Substantia nigra (tissue), 51 donors: ENCODE measurements at places on chromosomes 6 and 20.

DNA sequence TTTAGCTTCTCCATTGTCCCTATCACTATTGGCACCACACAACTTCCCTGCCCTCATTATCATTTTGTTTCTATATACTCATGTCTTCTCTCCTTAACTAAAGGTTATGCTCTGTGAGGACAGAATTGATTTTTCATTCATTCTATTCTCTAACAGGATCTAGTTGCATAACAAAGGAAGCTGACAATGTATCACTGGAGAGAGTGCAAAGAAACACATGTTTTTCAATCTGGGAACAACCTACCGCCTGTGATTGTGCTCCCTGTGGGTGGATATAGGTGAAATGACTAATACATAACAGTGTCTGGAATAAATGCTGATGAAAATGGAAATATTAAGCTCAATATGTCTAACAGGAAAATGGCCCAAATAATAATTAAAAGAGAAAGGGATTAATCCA lies 56.6 kb downstream of the COL12A1 start:
- DNase-seq = no peak

DNA sequence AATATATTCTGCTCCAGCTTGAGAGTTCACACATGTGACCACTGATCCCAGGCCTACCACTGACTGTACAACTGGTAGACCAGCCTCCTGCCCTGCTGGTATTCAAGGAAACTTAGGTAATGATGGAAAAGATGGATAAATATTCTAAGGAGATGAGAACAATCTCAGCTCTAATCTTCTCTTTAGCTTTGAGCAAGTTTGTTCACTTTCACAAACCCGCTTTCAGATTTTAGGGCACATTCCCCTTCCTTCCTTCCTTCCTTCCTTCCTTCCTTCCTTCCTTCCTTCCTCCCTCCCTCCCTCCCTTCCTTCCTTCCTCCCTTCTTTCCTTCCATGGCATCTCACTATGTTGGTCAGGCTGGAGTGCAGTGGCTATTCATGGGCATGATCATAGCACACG lies 88.2 kb upstream of the PHACTR1 start:
- no peak for DNase-seq

- DNase-seq = no peak
Measured at GRCh38 chr20:59664421-59664941, 60.1 kb downstream of the PHACTR3 start.

DNA sequence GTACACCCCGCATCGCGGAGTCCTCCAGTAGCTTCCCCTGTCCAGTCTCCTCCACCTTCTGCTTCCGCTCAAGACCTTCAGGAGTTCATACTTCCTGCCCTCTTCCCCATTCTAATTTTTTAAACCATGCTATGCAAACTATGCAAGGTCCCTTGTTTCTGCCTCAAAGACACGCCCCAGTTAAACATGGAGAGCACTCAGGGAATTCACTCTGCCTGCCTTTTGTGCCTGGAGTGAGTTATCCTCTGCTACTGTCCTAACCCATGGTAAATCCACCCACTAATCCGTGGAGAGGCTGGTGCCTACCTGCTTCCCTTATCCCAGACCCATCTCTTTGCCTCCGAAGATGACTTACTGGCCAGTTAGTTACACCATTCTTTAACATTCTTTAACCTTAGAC lies 473.7 kb upstream of the JARID2 start:
- DNase-seq = no peak

DNA sequence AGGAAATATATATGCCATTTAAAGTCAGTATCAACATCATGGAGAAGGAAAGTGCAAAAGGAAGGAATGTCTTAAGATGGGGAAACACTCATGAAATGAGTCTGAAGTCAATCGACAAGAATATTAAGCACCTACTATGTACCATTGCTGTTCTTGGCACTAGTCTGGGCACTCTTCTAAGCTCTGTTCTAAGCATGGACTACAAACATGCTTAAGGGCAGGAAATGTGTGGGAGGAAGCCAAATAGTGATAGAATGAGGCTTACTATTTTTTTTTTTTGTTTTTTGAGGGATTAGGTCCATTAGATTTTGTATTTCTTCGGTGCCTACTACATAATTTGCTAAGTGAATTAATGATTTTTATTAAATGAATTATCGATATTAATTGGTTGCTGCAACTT lies 83.8 kb upstream of the SUPT3H start:
- DNase-seq = no peak

DNA sequence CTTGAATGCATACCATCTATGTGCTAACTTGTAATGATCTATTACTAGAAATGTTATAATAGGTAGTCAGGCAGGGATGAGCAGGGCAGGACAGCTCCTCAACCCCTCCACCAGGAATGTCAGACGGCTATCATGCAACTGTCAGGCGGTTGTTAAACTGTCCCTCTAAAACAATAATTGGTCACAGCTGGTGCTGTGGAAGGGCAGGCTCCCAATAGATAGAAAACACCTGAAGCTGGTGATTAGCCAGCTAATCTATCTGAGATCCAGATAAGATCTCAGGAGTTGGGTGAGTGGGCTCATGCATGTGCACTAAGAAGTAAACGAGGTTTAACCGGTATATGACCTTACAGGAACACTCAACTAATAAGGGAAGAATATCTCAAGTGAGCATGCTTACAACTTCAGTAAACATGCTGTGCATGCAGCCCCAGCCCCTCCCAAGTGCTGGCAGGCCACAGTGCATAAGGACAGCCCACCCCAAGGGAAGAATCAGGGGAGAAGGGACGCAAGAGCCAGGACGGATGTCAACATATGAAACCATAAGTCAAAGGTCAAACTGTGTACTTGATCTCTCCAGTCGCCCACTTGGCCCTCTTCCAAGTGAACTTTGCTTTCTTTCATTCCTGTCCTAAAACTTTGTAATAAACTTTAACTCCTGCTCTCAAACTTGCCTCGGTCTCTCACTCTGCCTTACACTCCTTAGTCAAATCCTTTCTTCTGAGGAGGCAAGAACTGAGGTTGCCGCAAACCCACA lies 566.2 kb upstream of the NRSN1 start:
- no peak for DNase-seq

GRCh38 chr6:113356139-113356538 lies 501.0 kb upstream of the MARCKS start:
- no peak for DNase-seq

GRCh38 chr6:15491986-15492269 lies 170.9 kb downstream of the DTNBP1 start:
- no peak for DNase-seq

DNA sequence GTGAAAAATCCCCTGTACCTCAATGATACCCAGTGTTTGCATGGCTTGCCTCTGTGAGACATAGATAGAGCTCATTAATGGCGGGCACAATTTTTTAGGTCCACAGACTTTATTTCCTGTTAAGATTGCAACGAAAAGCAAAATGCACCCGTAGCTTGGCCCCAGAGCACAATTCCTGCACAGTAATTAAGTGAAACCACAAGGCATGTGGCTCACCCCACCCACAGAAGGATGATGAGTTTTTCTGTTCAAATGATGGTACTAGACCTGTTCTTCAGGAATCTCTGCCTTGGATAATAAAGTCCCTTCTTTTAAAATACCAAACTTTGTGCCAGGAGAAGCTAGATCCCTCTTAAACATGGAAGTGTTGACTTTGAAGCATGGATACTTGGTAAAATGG lies 738.1 kb downstream of the QKI start:
- DNase-seq = no peak

DNA sequence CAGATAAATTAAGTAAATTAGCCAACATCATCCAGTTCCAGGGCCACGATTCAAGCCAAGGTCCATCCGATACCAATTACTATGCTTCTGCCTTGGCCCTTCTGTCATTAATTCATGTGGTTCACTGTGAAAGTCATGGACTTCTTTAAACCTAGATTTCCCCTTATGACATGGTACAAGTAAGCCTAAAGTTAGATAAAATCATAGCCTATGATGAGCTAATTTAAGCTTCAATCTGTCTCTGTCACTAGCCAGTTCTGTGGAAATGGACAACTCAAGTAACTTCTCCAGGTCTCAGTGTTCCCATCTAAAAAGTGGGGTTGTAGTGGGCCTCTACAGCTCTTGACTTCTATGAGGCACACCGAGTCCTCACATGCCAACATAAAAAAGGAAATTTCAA lies 225.5 kb upstream of the MARCKS start:
- no peak for DNase-seq

DNA sequence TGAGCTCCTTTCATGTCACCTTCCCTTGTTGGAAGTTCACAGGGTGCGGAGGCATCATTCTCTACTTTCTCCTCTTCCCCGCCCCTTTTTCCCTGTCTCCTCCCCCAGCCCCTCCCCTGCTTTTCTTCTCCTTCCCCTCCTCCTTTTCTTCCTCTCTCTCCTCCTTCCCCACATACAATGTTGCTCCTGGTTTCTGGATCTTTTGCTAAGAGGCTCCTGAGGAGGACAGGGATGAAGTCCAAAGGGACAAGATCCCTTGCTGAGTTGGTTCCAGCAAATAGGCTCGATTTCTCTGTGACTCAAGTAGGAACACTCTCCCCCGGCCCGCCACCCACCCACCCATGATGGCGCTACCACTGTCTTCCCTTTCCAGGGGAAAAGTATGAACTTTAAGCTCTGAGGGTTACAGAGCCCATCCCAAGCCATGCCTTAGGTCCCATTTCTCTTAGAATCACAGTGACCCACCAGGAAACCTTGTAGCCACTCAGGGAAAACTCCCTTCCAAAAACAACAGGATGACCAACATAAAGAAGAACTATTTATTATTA lies 852 bp upstream of the TFEB start:
- DNase-seq = no peak

- DNase-seq = no peak
Measured at GRCh38 chr6:114304304-114304887, 38.4 kb downstream of the HS3ST5 start.

DNA sequence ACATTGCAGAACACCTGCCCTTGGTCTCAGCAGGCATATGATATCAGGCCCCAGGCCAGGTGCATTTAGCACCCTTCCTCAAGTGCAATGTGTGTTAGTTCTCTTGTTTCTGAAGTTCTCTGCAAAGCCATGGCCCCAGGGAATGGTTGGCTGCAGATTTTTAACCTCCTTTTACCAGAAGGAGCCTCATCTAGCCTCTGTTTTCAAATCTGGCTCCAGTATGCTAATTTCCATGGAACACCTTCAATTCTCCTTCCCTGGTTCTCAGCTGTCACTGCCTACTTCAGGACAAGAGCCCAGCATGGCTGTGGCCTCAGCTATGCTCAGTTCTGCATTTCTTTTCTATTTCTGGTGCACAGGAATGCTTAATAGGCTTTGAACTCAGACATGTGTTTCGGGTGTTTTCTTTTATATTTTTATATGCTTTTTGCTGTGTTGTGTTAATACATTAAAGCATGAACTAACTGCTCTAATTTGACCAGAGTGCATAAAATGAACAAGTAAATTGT lies 51.6 kb upstream of the OGFRL1 start:
- no peak for DNase-seq

- DNase-seq = no peak
Measured at GRCh38 chr6:165762125-165762524, 99.1 kb upstream of the PDE10A start.

DNA sequence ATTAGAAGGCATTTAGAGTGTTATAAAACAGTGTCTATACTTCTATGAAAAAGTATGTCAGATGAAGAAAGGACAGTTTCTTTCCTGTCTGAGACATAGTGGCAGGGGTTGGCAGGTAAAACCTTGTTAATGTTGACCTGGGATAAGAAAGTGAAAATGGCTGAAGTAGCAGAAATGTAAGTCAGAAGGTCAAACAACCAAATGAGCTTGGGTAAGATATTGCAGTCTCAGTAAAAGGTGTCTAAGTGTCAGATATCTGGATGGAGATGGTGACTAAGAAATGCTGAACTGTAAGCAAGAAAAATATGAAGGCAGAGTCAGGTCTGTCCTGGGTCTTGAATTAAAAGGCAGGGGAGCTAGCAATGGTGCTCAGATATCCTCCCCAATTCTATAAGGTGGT lies 400.3 kb downstream of the CD109 start:
- DNase-seq = no peak

GRCh38 chr6:111996144-111996865 lies 57.6 kb upstream of the CCN6 start:
- DNase-seq = no peak

- no peak for DNase-seq
Measured at GRCh38 chr20:23224806-23225205, 125.8 kb upstream of the NXT1 start.

GRCh38 chr6:74574794-74575193 lies 631.1 kb downstream of the COL12A1 start:
- DNase-seq = no peak

DNA sequence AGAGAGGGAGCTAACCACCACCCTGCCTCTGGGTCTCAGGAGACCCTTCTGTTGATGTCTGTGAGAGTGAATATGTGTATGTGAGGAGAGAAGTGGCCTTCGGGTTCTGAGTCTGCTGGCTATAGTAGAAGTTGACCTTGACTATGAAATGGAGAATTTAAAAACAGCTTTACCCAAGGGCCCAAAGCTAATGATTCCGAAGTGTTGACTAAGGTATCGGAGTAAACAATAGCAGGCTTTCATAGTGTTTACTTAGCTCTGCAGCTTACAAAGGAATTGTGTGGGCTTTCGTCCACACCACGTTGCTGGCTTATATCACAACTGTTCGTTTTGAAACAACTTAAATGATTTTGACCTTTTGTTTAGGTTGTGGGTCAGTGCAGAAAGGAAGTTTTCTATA lies 126.5 kb upstream of the JAG1 start:
- DNase-seq = no peak

DNA sequence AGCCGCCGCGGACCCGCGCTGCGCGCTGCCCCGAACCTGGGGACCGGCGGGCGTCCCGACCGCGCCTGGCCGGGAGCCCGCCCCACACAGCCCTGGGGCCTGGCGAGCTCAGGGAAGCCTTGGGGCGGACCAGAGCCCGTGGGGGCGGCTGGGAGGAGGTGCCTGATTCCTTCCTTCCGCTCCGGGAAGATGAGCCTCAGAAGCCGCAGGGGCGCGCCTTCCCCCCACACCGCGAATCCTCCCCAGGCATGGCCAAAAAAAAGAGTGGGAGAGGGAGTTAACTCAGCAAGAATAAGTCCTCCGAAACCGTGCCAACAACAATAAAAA lies at the start of gene CBLN4:
CBLN4 (minus strand) TSS at position 131 of the 327 bp plus-strand sequence. CDS start 1,348 bp downstream, outside the sequence.
- no peak for DNase-seq

DNA sequence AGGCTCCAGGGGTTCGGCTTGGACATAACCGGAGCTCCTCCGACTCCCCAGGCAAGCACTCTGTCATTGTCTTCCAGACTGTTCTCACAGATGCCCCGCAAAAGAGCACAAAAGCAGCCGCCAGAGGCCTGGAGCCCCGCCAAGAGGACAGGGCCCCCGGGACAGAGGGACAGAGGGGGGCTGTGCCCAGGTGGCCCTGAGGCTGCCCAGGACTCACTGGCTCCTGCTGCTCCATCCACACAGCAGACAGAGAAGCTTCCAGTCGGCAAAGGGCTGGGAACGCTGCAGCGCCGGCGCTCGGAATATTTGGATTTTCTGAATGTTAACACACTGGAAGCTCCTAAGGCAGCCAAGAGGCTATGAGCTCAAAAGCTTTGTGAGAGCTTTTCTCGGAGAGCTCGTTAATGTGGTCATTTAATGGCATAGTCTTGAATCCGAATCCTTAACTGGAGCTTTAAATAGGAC lies 68.0 kb upstream of the QKI start:
- peak; percentile 61 for DNase-seq

DNA sequence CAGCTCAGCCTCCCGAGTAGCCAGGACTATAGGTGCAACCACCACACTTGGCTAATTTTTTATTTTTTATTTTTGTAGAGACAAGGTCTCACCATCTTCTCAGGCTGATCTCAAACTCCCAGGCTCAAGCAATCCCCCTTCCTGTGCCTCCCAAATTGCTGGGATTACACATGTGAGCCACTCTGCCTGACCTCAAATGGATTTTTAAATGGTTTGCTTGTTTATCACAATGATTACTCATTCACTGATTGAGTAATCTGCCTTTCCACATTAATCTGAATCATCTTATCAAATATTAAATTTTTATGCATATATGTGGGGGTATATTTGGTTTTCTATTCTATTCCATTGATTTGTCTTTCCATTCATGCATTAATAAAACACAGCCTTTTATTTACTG lies 9.4 kb upstream of the KHDC1L start:
- DNase-seq = no peak
